Ascending aorta (tissue), 2 donors: ENCODE measurements at places on chromosomes 4 and X.

DNA sequence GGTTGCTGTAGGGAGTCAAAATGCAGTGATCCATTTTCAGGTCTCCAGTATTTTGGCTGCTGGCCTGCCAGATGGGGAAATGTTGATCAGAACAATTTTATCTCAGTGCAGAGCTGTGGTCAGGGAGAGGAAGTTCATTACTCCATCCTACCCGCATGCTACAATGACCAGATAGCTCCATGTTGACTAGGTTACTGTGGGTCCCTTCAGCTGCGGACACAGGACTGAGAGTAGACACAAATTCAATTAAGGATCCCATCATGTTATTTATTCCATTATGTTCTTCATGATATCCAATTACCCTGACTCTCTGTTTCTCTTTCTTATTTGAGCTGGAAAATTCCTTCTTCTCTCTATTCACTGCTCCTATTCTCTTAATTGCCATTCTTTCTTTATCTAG is 16.3 kb downstream of the SYNPO2 start:
- DNase-seq = no peak

GRCh38 chrX:40172401-40173142 is 74.8 kb upstream of the BCOR start:
- DNase-seq = peak; percentile 76

DNA sequence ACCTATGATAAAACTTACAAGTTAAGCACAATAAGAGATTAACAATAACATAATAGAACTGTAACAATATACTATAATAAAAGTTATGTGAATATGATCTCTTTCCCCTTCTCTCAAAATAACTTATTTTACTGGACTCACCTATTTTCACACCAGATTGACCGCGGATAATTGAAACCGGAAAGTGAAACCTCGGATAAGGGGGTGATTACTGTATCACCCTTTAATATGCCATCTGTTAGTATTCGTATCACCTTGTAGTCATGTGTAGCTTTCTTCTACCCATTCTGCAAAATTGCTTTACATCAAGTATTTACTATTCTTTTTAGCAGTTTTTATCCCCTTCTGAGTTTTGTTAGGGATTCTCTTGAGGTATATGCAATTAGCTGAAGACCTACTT is 1.8 kb downstream of the SPCS3 start:
- DNase-seq = no peak

- DNase-seq = no peak
Observed at GRCh38 chr4:139955600-139955999, 198.4 kb downstream of the MAML3 start.

- DNase-seq = no peak
Observed at GRCh38 chr4:156146571-156146970, 192.9 kb upstream of the CTSO start.

- DNase-seq = no peak
Observed at GRCh38 chr4:118279920-118280432, 72.8 kb downstream of the PRSS12 start.

DNA sequence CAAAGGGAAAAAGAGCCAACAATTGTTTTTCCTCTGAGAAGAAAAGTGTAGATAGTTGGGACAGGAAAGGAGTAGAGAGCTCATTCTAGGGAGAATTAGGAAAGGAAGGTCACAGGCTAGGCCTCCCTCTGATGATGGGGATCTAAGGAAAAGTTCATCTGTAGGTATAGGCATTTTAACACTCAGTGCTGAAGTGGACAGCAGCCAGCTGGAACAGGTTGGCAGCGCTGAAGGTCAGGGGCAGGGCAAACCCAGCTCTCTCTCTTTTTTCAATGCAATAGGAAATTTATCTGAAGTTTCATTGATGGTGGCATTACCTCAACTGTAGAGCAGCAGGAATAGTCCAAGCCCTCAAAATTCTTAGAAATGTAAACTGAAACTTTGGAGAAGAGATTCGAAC is 98.5 kb upstream of the ETNPPL start:
- no peak for DNase-seq

DNA sequence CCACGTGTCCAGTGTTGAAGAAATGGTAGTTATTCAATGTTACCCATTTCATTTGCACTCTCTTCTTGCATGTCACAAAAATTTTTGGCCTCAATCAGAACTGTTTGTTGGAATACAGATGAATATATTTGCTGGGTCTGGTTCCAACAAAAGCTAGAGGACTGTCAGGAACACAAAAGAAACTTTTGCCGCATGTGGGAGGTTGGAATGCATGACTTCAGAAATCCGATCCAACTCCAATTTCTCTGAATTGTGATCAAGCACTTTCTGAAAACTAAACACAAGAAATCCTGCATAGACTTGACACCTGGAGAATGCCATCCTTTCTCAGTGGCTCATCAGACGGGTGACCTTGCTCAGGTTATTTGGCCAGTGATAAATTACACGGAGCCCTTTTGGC is 15.4 kb downstream of the SETD7 start:
- DNase-seq = no peak

DNA sequence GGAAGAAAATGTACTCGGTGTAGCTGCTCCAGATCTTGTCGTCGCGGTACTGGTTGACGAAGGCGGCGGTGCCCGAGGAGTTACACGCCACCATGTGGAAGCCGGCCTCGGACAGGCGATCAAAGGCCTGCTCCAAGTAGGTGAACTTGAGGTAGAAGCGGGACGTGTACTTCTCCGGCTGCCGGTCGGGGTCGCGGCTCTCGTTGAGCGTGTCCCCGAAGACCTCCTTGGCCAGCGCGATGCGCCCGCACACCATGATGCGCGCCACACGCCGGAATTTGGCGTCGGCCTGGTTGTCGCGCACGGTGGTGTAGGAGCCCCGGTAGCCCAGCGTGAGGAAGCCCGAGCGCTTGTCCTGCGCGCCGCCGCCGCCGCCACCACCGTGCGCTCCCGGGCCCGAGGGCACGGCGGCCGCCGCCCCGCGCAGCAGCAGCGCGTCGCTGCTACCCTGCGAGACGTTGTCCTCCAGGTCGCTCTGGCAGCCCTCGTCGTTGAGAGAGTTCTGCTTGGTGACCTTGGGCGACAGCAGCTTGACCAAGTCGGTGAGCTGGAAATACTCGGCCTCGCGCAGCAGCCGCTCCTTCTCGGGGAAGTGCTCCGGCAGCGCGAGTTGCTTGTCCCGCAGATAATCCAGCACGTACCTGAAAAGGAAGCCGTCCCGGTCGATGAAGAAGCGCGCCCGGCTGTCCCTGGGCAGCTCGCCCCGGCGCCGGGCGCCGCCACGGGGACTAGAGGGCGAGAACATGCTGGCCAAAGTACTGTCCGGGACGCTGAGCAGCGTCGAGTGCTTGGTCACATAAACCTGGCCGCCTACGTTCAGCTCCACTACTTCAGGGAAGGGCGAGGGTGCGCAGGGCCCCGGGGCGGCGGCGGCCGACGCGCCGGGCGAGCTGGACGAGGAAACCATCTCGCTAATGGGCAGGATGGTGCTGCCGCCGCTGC is 775 bp downstream of the KCTD8 start:
- DNase-seq = no peak

DNA sequence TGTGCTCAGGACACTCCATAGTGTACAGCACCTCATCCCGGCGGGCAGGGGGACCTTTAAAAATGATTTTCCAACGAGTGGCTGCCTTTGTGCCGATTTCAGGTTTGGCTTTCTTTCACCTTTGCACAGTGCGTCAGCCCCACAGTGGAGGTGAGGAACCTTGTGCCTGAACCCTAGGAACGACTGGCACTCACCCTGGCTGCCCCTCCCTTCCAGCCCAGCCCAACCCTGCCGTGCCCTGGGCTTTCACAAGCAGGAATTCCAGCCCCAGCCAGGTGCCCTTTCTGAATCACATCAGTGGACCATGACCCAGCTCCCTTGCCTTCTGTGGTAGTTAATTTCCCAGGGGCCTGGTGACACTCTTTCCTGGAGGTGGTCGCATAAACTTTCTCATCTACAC is 1.3 kb downstream of the TMEM164 start:
- DNase-seq = no peak

- no peak for DNase-seq
Observed at GRCh38 chrX:39421006-39421405, 619.7 kb downstream of the MID1IP1 start.

- no peak for DNase-seq
Observed at GRCh38 chr4:76526585-76526990, 91.6 kb downstream of the SHROOM3 start.

DNA sequence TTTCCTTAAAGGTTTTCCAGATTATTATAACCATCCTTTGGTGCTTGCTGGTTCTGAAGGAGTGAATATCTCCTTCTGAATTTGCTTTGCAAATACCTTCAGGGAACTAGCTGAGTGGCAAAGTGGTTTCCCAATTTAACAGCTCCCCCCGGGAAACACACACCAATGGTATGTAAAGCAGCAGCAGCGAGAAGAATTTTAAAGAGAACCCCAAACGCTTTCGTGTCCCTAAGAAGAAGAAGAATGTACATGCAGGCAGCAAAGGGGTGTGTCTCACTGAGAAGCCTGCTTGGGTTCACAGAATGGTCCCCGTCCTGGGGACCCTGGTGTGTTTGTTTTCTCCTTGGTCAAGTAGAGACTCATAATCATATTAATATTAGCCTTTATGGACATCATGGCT is 4.2 kb upstream of the AKAP17A start:
- DNase-seq = no peak

DNA sequence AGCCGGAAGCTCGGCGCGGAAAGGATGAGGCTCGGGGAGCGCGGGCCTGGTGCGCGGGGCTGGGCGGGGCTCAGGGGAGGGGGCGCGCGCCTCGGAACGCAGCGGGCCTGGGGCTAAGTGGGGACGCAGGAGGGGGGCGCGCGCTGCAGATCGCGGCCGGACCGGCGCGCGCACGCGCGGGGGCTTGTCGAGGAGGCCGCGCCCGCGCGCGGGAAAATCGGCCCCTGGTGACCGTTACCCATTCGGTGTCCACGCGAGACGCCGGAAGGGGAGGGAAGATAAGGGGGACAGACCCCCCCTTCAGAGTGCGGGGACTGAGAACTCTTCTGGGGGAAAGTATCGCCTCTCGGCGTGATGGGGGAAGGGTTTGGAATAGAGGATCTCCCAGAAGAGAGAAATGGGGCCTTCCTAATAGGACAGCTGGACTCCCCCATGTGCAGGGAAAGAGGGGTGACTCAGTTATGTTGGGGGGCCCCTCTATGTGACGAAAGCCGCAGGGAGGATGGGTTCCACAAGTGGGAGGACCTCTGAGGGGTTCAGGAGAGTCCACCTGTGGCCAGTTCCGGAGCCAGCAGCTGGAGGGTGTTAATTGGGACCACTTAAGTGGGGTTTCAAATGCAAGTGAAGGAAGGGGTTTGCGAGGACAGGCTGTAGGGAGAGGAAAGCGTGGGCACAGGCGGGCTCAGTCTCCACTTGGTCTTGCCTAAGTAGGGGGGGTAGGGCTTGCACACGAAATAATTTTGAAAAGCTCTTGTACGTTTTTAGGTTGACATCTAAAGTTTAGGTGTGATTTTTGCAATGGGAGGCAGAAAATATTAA is 584 bp downstream of the SUV39H1 start:
- no peak for DNase-seq

- DNase-seq = no peak
Observed at GRCh38 chr4:145679991-145680455, at the start of gene C4orf51. Gene C4orf51, plus strand, starts transcription at chr4:145680146. Its CDS starts 58 bp downstream, at chr4:145680204.

DNA sequence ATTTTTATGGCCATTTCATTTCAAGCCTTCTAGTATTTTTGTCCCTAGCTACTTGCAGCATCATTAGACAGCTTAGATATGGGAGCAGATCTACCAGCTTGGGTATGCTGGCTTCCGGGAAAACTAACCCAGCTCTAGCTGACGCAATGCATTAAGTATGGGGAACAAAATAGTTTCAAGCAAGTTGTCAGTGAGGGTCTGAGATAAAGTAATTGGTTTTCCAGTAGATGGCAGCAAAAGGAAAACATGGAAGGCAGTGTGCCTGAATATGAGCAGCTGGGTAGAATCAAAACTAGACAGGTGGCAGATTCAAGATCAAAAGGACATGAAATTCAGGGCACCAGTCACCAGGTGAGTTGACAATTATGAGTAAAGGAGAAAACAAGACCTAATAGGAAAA is 340.9 kb upstream of the CTSO start:
- DNase-seq = no peak

DNA sequence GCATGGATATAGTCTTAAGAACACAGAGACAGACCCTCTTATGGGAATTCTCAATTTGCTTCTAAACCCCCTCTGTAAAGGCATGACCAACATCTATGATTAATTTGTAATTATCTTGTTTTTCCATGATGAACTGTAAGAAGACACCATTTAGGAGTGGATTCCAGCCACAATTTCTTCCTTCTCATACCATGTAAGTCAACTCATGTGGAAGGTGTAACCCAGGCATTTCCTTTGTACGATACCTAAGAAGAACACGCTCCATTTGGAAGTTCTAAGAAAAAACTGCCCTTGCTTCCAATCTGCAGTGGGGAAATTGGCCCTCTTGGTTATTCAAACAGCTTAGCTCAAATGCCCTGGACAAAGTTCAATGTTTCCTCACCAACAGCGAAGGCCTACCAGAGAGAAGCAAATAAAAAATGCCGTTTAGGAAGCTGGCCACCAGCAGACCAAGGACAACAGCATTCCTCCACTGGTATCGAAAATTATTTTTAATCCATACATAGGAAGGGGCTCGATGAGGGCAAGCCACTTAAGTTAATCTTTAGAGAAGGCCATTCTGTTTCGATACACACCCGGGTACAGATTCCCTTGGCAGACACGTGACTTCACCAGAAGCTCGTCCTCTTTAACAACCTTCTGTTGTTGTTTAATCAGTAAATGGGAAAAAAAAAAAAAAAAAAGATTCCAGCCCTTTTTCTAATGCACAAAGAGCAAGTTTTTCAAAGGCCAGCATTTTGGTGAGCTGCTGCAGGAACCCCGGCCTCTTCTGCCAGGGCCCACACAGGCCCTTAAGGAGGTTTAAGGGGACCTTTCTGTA is 2.6 kb downstream of the DHRSX start:
- DNase-seq = no peak

DNA sequence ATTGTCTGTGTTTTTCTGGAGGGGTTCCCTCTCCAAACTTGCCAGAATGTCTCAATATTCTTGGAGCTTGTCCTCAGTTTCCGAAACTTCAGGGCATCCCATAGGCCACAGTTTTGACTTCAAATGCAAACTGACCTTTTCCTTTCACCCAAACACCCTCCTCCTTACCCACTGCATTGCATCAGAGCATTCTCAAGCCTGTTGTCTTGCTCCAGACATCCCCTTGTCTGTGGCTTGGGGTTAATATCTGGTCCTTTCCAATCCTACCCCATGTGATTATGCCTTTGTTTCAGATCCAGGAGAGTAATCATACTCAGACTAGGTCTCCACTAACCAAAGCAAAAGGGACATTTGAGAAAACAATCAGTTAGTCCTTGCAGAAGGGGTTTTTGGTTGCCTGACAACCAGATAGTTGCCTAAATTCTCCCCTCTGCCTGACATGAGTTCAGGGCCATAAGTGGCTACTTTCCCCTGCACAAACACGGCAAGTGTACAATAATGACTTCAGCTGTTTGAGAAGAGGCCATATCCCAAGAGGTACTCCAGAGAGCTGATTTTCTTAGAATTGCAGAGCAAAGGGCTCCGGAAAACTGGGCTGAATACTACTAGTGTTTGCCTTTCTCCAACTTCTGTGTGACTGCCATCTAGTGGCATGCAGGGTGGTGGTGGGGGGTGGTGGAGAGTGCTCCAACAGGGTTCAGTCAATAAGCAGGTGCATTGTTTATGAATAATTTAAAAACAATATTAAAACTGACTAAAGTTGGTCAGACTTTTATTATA is 130.2 kb downstream of the CHRDL1 start:
- no peak for DNase-seq
